Fibroblast of mammary gland (primary cell): ENCODE measurements at places on chromosomes 3 and 15.

DNA sequence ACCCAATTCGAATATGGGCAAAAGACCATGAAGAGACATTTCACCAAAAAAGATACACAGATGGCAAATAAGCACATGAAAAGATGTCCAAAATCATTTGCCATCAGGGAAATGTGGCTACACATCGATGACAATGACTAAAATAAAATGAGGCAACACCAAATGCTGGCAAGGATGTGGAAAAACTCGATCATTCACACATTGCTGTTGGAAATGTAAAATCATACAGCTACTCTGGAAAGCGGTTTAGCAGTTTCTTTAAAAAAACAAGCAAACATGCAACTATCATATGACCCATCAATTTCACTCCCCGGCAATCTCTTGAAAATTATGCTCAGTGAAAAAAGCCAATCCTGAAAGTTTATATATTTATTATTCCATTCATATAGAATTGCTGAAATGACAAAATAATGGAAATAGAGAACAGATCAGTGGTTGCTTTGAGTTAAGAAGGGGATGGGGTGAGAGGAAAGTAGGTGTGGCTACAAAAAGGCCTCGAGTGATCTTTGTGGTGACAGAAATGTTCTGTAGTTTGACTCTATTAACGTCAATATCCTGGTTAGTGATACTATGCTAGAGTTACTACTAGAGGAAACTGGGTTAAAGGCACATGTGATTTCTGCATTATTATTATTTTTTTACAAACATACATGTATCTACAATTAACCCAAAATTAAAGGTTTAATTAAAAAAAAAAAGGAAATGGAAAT lies 45.0 kb downstream of the DLG1 start:
- no peak for DNase-seq

DNA sequence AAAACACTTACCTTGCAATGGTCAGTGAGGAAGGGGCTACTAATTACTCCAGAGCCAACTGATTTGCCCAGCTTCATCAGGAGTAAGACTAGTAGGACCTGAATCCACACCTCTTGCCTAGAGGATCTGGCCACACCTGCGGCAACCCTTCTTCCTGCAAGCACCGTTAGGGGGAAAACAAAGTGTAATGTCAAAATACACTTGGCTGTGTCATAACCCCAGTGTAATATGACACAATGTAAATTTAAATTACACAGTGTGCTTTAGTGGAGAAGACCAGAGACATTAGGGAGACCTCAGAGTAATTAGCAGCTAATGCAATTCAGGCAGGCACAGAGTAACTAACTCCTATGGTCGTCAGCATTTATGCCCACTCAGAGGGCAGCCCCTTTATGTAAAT lies 308.5 kb upstream of the ARRDC4 start:
- DNase-seq, result no peak

GRCh38 chr3:183247011-183247589 lies 6.0 kb upstream of the B3GNT5 start:
- no peak for DNase-seq

- no peak for DNase-seq
Observed at GRCh38 chr3:192303235-192303634, 424.1 kb downstream of the FGF12 start.

DNA sequence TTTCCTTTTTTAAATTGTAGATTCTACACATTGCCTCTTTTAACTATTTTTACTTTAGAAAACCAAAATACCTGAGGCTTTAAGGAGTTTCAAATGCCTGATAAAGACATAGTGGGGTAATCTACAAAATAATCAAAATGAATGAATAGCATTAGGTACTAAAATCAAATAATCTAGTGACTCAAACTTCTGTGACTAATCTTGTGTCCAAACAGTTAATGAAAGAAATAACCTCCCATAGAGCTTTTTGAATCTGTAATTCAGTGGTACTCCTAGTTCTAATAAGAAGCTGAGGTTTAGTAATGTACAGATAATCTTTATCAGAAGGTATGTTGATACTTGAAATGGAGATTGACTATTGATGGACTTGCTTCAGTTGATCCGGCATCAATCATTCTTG lies 53.0 kb downstream of the DTWD1 start:
- peak; percentile 42 for DNase-seq

DNA sequence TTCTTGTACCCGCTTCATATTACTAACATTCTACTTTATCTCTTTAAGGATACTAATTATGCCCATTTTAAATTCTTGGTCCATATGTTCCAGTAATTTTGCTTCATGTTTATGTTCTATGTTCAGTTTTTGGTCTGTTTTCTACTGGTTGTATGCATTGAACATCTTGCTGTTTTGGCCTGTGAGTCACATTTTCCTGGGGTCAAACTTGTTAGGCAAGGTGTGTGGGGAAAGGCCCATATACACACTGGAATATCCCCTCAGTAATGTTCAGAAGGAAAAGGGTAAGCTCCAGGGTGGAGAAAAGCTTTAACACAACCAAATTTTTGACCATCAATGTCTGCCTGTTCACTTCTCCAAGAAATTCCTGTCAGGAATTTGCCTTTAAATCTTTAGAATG lies 337.7 kb downstream of the SLC9A9 start:
- DNase-seq, result no peak

- no peak for DNase-seq
Observed at GRCh38 chr3:9957214-9957613, 5.0 kb upstream of the PRRT3 start.

DNA sequence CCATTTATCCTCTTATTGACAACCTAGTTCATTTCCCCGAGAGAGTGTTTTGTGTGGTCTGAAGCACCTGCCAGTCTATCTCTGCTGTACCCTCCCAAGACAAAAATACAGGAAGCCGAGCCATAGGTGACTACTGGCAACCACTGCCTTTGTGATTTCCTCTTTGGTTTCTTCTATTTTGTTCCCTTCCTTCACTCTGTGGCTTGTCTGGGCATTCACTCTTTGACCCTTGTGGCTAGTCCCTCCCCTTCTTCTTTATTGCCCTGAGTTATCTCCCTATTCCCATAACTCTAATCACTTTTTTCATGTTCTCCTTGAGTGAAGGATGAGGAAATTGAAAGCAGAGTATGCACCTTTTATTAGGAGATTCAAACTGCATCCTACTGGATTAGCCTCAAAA lies at the start of gene ADGRG7:
TSS of gene ADGRG7 (plus strand) at position 297 of the 400 bp plus-strand sequence. CDS start 256 bp downstream, outside the sequence.
- DNase-seq, result no peak

- peak; percentile 63 for DNase-seq
Observed at GRCh38 chr15:55389264-55389607, 18.9 kb downstream of the CCPG1 start.

GRCh38 chr3:98699132-98699531 lies 64.0 kb upstream of the ST3GAL6 start:
- no peak for DNase-seq

DNA sequence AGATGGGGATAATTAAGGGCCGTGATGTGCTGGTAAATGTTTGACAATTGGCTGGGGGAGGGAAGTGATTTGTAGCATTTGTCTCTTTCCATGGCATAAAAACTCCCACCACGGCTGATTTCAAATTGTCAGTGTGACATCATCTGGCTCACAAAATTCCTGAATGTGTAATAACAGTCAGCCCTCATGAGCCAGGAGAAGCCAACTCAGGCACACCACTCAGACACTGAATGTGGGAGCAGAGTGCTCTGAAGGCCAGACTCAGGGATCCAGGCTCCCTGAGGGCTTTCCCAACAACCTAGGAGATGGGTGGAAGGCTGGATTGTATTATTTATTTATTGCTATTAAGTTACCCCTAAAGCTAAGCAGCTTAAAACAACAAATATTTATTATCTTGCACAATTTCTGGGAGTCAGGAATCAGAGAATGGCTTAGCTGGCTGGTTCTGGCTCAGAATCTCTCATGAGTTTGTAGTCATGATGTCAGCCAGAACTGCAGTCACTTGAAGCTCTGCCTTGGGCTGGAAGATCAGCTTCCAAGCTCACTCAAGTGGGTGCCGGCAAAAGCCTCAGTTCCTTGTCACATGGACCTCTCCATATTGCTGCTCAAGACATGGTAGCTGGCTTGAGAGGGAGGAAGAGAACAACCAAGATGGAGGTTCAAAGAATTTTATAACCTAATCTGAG lies 6.5 kb upstream of the CPEB1 start:
- no peak for DNase-seq

- DNase-seq, result no peak
Observed at GRCh38 chr3:193080821-193081365, 160.1 kb upstream of the PLAAT1 start.

DNA sequence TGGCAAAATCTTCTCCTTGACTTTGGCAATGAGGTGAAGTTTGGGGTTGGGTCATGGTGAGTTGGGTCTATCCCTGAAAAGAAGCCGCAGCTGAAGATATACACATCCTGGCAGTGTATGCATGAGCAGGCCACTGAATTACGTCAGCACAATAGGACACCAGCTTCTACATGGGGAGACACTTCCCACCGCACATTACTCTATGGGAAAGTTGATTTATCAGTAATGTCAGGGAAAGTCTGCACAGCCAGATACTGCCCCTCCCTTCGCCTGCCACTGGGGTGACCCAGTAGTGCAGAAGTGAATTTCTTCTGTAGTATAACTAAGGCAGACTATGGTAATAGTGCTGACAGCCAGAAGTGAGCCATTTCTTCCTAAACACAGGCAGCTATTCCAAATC lies 245.0 kb downstream of the NTRK3 start:
- DNase-seq, result no peak
